ENCODE measurements at places on chromosomes 11 and 22.
A peak's percentile ranks its signal among the peaks of the same experiment; 100 is the strongest.

DNA sequence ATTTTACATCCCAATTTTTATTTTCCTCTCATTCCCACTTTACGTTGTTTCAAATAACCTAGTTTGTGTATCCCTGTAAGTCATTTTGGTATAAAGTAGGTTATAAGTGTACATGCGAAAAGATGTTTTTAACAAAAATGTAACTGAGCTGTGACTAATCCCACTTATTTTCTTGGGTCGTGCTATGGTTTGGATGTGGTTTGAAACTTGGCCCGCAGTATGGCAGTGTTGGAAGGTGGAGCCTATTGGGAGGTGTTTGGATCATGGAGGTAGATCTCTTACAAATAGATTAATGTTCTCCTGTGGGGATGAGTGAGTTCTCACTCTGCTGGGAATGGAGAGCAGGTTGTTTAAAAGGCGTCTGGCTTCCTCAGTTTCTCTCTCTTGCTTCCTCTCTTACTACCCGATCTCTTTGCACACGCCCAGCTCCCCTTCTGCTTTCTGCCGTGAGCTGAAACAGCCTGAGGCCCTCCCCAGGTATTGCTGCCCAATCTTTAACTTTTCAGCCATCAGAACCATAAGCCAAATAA is 7.2 kb downstream of the RPL27A start:
- peak; percentile 44 for DNase-seq

DNA sequence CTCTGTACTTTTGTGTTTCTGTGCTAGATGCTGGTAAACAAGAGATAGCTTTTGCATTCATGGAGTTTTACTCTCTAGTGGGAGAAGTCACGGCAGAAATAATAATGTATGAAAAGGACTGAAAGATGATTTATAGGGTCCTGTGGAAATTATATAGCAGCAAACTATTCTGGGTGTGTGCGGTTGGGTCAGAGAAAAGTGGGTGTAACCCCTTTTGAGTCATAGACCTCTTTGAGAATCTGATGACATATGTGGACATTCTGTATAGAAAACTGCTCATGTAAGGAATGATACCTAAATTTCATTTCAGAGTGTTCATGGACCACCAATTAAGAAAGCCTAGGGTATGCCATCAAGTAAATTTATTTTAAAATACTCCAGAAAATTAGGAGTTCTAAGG is 54.4 kb downstream of the TMEM135 start:
- DNase-seq, result peak; percentile 34

DNA sequence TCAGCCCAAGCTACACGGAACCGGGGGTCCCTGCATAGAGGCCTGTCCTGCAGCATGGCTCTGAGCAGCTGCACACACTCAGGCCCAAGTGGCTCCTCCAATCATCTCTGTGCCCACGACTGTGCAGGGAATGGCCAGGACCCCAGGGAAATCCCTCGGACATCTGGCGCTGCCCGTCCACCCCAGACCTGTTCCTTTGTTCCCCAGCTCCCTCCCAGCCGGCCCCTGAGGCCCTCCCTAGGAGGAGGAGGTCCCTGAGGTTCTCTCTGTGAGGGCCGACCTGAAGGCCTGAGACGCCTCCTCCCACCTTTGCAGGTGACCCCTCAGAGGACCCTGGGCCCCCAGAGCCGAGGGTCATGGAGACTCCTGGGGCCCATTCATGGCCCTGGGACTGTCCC is 1.1 kb downstream of the MLC1 start:
- no peak for DNase-seq

GRCh38 chr11:69659591-69659990 is 15.6 kb downstream of the LTO1 start:
- DNase-seq, result no peak

DNA sequence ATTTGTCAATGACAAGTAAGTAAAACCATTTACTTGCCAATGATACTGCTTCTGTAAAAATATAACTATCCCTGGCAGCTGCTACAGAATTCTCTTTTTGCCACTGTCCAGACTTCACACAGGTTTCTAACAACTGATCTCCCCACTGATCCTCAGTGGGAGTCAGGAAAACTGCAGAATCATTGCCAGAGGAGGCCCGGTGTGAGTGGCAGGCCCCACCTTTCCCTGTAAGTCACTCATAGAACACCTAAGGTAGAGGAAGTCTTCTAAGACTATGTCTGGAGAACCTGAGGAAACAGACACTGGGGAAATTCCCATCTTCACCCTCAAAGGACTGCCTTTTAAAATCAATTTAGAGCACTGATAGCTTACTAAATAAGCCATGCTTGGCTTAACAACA is 66.3 kb downstream of the ZC3H12C start:
- DNase-seq, result no peak

DNA sequence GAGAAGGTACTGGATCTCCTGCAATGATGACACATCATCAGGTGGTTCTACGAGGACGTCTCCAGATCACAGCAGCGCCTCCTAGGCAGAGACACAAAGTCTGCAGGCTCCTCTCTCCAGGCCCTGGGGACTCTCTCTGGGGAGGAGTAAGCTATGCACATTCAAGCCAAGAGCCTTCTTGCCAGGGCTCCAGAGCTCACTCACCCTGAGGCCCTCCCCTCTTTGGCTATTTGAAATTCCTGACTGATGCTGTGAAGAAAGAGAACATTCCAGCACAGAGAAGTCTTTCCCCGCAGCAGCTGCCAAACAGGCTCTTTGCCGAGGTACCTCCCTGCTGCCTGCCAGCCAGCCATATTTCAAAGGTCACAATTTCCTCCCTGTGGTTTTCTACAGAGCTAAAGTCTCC is 204.9 kb downstream of the CSNK2A3 start:
- DNase-seq, result peak; percentile 89

DNA sequence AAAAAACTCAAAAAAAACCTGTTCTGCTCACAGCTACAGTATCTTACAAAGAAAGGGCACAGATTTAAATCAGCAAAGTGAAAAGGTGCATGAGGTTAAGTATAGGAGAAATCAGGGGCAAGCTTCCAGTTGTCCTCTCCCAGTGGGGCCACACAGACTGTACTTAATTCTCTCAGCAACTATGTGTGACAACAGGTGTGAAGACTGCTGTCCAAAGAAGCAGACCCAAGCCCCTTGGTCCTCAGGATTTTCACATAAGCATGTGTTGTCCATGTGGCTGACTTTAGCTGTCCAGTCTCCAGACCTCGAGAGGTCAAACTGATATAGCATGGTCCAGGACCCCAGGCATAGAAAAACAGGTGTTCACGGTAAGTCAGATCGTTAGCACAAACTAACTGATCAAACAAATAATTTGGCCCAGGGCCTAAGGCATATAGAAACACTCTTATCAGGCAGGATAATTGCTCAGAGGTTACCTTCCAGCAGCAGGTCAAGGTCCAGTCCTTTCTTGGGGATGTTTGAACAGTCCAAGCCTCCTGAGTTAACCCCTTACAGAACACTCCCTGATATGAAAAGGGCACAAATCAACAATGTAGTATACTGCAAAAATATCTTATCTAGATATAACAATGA is 21.1 kb upstream of the CSTF3 start:
- DNase-seq, result no peak

DNA sequence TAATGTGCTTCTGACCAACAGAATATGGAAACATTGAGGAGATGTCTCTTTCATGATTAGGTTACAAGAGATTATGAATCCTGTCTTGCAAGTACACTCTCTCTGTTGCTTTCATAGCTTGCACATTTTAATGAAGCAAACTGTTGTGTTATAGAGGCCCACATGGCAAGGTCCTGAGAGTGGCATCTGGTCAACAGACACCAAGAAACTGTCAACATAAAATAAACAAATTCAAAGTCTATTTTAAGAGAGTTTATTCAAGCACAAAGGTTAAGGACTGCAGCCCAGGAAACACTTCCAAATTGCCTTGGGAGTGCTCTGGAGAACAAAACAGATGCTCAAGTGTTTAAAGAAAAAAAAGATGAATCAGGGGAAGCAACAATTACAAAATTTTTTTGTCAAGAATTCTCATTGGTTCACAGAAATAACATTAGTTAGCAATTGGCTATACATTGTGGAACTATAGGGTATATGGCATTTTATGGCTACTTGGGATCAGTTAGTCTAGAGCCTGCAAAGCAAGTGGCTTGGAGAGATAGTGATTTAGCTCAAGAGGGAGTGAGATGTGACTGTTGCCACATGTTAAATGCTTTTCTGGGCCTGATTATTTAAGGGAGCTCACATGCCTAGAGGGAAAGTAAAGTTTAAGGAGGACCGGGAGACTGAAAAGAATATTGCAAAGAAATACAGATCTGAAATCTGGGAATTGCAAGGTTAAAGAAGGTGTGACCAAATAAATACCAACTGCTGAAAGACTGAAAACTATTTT is 54.6 kb downstream of the CTSC start:
- DNase-seq, result no peak

DNA sequence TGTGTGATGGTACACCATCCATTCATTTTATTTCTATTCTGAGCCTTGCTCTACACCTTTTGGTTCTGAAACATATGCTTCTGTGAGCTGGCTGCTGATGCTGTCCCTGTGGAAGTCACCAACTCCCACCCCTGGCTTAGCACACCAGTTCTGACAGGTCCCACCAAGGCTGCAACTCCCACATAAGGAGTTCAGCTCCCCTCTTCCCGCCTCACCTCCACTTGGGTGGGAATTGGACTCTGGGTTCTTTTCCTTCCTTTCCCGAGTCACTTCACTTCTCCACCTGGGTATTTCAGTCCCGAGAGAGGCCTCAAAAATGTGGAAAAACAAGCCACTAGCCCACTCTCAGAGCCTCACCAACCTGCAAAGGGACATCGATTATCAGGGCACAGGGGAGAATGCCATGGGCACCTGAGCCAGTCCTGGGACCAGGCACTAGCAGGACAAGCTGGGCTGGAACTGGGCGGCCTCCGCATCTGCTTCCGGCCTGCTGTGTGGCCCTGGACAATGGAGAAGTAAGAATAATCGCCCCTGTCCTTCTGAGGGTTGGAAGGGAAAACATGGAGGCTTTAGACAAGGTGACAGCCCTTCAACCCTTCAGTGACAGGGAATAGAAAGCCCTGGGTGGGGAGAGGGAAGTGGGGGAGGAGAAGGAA is 80.1 kb downstream of the IGLL1 start:
- DNase-seq, result no peak

GRCh38 chr11:72576243-72576595 is 98.0 kb downstream of the PDE2A start:
- DNase-seq, result no peak

- no peak for DNase-seq
Measured at GRCh38 chr11:47775240-47775869, 8.2 kb upstream of the FNBP4 start.

DNA sequence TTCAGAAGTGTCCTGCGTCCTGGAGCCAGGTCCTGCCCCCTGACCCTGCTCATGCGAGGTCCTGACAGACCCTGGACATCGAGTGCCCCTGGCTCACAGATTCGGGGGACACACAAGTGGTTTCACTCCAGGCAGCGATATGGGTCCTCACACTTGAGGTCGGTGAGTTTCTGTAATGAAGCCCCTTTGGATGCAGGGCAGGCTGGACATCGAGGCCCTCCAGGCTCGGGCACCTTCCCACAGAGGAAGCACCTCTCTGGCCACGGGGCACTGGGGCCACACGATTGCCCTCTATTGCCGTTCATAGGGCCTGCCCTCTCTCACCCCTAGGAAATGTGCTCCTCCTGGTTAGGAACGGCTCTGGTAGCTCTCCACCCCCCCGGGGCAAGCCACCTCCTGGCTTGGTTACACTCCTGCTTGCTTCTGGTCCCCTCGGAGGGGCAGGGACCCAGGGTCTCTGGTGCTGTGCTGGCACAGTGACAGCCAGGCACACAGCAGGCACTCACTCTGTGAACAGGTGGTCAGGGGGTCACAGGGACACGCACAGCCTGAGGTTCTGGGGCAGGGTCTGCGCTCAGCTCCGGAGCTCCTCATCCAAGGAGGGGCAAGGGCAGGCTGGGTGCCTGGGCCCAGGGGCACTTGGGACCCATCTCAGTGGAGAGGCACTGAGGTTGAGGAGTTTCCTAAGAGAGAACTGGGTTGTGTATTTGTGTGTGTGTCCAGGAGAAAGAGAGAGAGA is 907.7 kb downstream of the BRD1 start:
- no peak for DNase-seq

GRCh38 chr11:85685125-85685819 is 723 bp downstream of the CCDC89 start:
- DNase-seq, result peak; percentile 55

DNA sequence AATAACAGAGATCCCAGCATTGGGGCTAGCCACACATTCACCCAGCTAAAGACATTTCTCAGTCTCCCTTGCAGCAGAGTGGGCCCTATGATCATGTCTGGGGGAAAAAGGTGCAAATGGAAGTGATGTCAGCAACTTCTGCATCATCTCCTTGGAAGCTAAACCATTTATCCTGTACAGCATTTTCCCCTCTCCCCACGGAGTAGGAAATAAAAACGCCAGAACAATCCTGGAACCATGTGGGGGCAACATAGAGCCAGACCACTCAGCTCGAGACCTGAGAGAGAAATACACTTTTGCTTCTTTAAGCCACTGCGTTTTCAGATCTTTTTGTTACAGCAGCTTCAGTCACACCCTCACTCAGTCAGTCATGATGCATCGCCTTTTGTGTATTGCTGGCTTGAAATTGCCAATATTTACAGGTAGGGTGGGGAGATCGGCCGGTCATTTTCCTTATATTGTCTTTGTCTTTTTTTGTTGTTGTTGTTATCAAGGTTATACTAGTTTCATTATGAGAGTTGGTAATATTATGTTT is 9.1 kb upstream of the RAC2 start:
- no peak for DNase-seq

GRCh38 chr11:24297461-24297860 is 199.4 kb upstream of the LUZP2 start:
- no peak for DNase-seq

- DNase-seq, result no peak
Measured at GRCh38 chr11:36360826-36361415, 64.8 kb downstream of the PRR5L start.

GRCh38 chr11:2846056-2846455 is 39.5 kb downstream of the CDKN1C start:
- DNase-seq, result no peak

- no peak for DNase-seq
Measured at GRCh38 chr22:30781271-30781875, 86.7 kb downstream of the OSBP2 start.

GRCh38 chr11:64923944-64924909 is at the start of gene PPP2R5B:
Gene PPP2R5B, plus strand, starts transcription at chr11:64924689. Its CDS starts 1,046 bp downstream, at chr11:64925735.
- DNase-seq, result peak; percentile 93

DNA sequence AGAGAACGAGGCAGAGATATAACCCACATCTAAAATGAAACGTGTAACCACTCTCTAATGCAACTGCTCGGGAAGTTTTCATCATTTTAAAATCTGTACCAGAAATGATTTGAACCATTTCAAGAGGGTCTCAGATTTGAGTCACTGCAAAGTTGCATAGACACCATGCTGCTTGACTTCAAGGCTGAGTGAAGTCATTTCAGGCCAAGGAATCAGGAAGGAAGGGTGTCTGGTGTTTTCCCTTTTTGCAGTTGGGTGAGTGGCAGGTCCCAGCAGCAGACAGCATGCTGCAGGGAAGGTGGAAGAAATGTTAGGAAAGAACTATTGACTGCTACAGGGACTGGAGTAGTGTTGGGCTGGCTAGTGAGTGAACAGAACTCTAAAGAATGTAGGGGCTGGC is 16.5 kb downstream of the TANGO2 start:
- no peak for DNase-seq

Measured in fibroblast of mammary gland (primary cell).